ENCODE measurements at places on chromosomes 2 and 18.
A peak's percentile ranks its signal among the peaks of the same experiment; 100 is the strongest.

- no peak for DNase-seq
Measured at GRCh38 chr2:217204358-217204757, 344.5 kb upstream of the TNP1 start.

DNA sequence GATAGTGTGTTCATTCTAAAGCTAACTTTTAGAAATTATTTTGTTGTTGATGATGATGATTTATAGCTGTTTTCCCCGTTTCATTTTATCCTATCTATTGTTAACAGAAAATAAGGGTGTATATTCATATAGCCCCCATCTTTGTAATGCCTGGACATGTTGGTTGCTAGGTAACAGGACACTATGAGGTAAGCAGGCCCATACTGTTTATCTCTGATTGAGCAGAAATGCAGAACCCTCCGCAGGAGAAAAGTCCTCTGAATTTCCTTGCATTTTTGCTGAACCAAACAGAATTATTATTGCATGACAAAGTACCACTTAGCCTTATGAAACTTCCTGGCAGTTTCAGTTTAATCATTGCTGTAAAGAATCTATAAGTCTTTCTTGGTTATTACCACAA lies 339.4 kb downstream of the DCC start:
- DNase-seq = no peak

DNA sequence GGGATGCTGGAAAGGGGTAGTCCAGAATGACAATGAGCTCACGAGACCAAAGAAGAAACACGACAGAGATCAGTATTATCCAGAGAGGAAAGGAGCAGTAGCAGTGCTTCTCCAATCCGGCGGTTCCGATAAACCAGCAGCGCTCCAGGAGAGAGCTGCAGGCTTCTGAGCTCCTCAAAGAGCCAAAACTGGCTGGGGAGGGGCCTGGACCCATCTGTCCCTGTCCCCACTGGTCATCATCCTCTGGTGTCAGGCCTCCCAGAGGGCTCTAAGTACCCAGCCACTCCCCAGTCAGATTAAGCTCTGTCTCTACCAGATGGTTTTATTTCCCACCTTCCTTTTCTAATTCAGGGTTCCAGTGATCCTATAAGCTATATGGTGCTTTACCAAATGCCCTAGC lies 23.2 kb downstream of the DNAJC27 start:
- DNase-seq = no peak

- DNase-seq = no peak
Measured at GRCh38 chr18:13493725-13494124, 232.6 kb downstream of the FAM210A start.

DNA sequence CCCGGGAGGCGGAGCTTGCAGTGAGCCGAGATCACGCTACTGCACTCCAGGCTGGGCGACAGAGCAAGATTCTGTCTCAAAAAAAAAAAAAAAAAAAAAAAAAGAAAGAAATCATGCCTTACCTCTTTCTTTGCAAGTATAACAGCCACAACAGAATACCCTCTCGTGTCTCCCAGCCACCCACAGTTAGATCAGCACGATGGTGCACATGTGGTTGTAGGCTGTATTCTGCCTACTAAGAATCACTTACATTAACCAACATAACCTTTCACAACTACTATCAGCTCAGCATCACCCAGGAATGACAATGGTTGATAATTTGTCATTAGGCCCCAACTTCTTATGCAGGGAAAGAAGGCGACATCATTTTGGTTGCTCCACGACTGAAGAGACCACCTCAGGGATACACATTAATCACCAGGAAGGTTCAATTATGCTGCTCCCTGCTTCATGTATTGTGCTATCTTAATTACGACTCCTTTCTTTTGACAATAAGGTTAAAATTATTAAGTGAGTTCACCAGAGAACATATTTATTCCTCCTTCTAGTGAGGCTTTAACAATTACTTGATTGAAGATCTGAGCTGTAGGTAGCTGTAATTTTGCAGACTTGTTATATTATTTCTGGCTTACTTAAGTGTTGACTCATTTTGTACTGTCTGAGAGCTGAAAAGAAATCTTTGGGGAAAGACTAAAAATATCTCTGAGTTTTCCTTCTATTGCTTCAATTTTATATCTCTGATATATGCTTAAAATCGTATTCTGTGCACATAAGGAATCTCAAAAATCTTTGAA lies 120.1 kb downstream of the LRP1B start:
- no peak for DNase-seq

DNA sequence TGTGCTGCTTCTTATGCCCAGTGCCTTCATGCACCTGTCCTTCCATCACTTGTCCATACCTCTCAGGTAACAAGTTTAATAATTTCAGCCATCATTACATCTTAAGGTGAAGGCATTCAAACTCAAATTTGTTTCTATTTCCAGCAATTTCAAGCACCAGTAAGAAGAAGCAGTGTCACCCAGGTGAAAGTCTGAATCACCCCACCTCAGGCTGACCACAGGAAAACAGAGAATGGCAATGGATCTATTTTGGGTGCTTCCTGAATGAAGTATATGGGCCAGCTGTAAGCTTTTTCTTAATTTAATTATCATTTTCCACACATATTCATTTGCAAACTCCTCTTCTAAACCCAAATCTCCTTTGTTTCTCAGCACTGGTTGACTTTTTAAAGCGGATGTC lies 372.7 kb upstream of the SOX11 start:
- no peak for DNase-seq

DNA sequence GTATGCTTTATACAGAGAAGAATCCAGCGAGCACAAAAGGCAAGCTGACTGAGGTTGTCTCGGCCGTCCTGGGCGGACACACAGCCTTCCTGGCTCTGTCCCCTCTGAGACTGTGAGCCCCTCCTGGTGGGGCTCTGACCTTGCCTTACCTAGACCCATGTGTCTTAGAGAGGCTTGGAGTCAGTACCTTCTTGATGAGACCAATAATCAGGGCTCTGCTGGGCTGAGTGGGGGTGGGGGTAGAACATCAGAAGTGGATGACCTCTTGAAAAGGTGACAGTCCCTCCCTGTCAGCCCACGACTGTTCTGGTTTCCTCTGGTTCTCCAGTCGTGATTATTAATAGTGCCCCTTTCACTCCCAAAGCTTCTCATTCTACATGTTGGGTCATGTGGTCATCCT lies 31.2 kb downstream of the TWIST2 start:
- DNase-seq = no peak

DNA sequence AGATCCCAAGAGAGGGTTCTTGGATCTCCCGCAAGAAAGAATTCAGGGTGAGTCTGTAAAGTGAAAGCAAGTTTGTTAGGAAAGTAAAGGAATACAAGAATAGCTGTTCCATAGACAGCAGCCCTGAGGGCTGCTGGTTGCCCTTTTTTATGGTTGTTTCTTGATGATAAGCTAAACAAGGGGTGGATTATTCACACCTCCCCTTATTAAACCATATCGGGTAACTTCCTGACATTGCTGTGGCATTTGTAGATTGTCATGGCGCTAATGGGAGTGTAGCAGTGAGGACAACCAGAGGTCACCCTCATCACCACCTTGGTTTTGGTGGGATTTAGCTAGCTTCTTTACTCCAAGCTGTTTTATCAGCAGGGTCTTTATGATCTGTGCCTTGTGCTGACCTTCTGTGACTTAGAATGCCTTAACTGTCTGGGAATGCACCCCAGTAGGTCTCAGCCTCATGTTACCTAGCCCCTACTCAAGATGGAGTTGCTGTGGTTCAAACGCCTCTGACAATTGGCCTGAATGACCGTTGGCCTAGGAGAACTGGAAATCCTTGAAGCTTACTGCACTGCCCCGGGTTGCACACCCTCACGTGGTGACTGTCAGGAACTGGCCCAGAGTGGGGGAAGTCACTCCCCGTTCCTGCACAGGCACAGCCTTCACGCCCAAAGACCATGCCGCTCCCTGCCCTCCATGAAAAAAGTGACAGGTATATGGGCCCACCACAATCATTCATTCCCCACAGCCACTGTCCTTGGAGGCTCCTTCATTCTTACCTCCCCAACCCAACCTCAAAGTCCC lies 136.9 kb downstream of the SEPTIN10 start:
- DNase-seq = peak; percentile 43

DNA sequence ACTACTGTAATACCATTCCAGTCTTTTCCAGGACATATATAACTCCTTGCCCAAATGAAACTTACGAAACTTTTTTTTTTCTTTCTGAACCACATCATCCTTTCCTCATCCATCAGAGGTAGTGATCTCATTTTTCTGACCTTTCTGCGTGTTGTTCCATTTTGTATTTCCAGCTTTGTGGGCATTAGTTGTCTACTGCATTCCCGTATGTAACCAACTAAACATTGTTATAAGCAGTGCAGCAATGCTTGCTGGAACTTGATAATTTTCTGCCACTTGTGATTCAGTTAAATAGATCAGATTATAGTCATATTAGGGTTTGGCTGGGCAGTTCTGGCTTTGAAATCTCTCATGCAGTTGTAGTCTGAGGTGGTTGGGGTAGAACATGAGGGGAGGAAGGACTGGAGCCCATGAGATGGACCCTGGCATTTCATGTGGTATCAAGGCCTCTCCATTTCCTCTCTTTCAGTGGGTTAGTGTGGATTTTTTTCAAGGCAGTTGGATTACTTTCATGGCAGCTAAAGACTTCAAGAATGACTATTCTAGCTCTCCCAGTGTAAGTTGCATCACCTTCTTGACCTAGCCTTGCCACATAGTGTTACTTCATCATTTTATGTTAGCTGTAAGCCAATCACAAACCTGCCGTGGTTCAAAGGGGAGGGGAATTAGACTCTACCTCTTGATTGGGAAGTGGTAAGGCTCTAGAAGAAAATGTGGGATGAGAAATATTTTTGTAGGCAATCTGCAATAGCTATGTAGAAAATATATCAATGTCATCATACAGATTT lies 80.5 kb downstream of the EHBP1 start:
- DNase-seq = peak; percentile 25

DNA sequence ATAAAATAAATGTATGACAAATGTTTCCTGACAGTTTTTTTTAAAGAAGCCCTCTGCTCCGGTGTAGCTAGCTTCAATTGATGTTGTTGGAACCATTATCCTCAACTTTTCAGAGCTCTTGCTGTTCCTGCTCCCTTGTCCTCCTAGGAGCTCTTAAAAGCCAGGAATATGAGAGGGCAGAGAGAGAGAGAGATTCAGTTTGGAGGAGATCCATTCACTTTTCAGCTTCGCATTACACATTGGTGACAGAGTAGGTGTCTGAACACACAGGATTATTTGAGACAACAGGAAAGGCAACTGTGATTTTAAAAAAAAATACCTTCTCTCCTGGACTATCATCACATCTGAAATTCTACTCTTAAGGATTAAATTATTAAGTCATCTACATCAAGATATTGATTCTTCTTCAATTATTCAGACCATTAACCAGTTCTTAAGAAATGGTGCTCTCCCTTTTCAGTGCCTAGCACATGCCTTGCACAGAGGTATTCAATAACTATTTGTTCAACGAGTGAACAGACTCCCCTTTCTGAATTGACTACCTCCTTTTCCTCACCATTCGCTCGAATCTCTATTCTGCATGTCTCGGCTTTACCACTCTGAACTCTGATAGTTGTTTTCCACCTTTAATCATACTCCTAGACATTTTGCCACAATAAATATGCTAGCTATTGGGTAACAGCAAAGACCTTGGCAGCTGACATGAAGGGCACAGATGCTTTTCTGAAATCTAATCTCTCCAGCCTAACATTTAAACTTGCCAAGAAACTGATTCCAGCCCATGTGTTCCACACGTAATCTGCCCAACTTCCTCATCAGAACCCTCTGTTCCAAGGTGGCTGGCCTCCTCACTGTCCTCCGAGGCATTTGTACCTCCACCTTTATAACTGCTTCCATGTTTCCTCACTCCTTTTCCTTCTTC lies 28.6 kb upstream of the SLC35F5 start:
- DNase-seq = no peak

- no peak for DNase-seq
Measured at GRCh38 chr2:98514096-98514639, 69.5 kb downstream of the INPP4A start.

GRCh38 chr2:108621087-108621559 lies 86.9 kb downstream of the LIMS1 start:
- peak; percentile 77 for DNase-seq

DNA sequence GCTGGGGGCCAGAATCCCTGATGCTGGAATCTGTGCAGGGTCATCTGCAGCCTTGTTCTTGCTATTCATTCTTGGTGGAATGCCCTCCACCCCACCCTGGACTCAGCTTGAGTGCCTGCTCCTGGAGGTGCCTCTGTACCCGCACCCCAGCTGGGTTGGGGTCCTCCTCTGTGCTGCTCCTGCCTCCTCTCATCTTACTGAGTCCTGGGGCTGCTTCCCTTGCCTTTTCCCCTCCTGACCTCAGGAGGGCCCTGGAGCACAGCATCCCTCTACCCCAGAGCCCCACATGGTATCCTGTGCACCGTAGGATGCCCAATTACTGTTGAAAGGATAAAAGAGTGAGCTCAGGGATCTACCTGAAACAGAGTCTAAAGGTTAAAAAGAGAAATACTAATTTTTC lies 81.6 kb downstream of the CIB4 start:
- no peak for DNase-seq

- peak; percentile 98 for DNase-seq
Measured at GRCh38 chr2:26068602-26069298, 34.9 kb downstream of the RAB10 start.

DNA sequence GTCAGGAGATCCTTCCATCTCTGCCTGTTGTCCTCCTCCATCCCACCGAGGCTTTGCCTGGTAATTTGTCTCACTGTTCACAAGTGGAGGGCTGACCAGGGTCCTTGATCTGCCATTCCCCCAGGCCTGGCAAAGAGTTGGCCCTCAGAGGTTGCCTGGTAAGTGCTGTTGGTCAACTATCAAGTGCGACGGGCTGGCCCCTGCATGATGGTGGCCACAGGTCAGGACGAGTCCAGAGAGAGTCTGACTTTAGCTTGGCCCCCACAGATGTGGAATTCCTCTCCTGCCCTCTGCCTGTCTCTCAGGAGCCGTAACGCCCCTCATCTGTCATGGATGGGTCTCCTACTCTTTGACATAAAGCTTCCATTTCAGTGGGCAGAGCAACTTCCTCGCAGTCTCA lies 97.3 kb upstream of the SMIM21 start:
- no peak for DNase-seq

DNA sequence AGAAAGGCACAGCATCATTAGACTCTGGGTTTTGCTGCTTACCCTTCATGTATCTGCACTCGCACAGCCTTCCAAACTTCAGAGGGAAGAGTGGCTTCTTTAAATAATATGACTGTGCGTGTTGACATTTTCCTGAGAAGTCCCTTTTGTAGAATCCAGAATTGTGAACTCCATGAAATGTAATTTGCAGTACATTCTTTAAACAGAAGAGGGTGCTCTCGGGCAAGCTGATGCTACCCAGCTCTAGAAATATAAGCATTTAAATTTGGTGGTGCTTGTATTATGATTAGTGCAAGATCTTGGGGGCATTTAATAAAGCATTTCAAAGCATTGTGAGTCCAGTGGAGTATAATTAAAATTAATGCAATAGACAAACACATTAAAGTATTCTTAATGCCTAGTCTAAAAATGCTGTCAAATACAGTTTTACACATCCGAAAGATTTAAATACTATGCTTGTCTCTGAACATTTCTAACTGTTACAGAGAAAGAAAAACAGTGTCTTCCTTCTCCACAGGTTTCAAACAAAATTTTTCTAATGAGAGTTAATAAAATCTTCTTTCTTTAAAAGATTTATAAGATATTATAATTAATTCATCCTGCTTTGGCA lies 17.3 kb upstream of the GTF2A1L start:
- DNase-seq = peak; percentile 75

Data from hematopoietic multipotent progenitor cell treated with erythropoietin and hydrocortisone succinate and interleukin-3 and kit ligand, for 6 days (in vitro differentiated cells).